K562 (cell line): ENCODE measurements at places on chromosomes 13 and 19.

- DNase-seq: no peak
Measured at GRCh38 chr19:49631014-49631588, 8.8 kb downstream of the RRAS start.

DNA sequence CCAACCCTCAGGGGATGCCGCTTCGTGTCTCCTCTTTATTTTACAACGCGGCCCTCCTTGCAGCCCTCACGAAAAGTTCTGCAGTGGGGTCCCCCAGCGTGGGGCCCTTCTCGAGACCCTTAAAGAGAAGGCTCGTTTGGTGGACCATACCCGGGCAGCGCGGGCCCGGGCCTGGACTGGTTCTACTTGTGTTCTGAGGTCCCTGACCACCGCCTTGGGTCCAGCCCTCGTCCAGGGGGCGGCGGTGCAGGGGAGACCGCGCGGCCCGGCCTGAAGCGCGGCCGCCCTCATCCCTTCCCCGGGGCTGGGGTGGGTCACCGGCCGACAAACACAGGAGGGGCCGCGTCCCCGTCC lies 400 bp upstream of the SERP2 start:
- no peak for DNase-seq

- DNase-seq: no peak
Measured at GRCh38 chr13:51417716-51418115, 35.1 kb downstream of the INTS6 start.

GRCh38 chr13:39405107-39405506 lies 197.9 kb downstream of the LHFPL6 start:
- DNase-seq: no peak

GRCh38 chr19:37986048-37986750 lies 79.2 kb downstream of the SIPA1L3 start:
- DNase-seq: no peak

DNA sequence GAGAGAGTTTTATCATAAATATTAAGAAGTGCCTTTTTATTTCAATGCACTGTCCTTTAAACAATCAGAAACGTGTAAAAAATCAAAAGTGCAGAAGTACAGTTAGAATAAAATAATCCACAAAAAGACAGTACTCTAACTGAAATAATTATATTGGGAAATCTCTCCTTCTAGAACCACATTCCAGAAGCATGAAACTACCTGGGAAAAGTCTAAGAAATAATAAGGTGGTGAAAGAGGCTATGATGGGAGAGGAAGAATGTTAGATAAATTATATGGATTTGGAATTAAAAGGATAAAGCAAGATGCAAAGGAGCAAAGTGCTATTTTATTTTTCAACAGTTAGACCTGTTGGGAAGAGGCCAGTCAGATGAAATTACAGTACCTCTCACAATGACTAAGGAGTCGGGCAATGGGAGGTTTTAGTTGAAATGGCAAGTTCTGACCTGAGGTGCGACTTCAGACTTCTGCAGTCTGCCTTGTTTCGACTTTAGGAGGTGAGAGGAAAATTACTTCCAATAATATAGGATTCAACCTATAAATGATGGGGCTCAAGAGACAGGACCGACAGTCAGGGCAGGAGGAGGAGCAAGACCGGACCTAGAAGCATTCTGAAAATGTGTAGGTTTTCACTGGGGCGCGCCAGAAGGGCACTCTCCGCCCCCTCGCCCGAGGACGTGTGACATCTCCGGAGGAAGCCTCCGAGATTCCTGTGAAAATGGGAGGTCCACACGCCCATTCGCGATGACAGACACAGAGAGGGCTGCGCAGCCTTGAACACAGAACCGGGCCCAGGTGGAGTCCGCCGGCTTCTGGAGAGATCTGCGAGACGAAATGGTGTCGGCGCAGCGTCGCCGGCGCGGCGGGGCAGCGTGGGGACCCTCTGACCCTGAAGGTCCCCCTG lies 717 bp downstream of the SPRYD7 start:
- peak; percentile 38 for DNase-seq

DNA sequence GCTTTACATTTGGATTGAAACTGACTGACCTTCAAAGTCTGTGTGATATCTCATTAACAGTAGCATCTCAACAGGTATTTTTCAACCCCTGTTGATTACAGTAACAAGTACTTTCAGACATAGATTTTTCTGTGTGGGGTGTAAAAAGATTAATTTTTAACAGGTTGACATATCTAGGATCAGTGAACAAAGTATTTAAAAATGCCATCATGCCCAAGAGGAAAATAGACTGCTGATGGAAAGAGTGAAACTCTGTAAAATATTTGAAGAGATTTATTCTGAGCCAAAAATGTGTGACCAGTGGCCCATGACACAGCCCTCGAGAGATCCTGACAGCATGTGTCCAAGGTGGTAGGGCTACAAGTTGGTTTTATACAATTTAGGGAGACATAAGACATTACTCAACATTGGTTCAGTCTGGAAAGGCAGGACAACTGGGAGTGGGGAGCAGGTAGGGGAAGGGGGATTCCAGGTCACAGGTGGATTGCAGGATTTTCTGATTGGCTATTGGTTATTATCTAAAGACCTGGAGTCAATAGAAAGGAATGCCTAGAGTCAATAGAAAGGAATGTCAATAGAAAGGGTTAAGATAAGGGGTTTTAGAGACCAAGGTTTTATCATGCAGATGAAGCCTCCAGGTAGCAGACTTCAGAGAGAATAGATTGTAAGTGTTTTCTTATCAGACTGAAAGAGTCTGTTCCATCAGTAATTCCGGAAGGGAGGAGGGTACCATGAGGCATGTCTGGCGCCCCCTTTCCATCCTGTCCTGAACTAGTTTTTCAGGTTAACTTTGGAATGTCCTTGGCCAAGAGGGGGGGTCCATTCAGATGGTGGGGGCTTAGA lies 29.1 kb downstream of the TNFRSF19 start:
- DNase-seq: no peak

DNA sequence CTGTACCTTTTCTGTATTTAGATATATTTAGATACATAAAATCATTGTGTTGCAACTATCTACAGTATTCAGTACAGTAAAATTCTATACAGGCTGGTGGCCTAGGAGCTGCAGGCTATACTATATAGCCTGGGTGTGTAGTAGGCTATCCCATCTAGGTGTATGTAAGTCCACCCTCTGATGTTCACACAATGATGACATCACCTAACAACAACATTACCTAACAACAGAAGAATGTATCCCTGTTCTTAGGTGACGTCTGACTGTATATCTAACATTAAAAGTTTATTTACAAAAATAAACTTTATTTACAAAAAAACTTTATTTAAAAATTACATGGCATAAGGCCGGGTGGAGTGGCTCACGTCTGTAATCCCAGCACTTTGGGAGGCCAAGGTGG lies 28.3 kb upstream of the ZFP30 start:
- DNase-seq: no peak

GRCh38 chr13:102127153-102127552 lies 274.7 kb downstream of the FGF14 start:
- DNase-seq: no peak

- DNase-seq: no peak
Measured at GRCh38 chr19:35666251-35666913, at the start of gene UPK1A. Gene UPK1A, plus strand, starts transcription at chr19:35666517. Its CDS starts 296 bp downstream, at chr19:35666813.

- peak; percentile 32 for DNase-seq
Measured at GRCh38 chr19:50555450-50556281, 12.6 kb downstream of the LRRC4B start.

DNA sequence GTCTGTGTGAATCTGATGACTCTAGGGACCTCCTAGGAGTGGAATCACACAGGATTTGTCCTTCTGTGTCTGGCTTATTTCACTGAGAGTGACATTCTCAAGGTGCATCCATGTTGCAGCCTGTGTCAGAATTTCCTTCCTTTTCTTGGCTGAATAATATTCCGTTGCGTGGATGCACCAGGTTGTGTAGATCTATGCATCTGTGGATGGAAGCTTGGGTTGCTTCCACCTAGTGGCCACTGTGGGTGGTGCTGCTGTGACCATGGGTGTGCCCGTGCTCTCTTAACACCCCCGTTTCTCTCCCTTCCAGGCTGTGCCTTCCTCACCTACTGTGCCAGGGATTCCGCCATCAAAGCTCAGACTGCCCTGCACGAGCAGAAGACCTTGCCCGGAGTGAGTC lies 26.2 kb downstream of the CELF5 start:
- peak; percentile 65 for DNase-seq

GRCh38 chr13:44058624-44059215 lies 179.0 kb downstream of the LACC1 start:
- DNase-seq: no peak

DNA sequence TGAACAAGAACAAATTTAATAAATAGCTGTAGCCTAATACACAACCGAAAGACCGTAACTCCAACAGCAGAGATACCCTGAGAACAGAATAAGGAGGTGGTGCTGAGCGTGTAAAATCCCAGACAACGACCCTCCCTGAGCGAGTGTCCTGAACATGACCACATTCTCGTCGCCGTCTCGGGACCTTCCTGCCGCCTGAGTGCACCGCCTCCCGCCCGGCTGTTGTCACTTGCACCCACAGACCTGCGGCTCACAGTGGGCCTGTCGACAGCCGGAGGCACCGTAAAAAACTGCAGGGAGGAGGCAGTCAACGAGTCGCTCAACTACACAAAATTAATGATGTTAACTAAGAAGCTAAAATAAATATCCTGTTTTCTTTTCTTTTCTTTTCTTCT lies 35.8 kb upstream of the GRTP1 start:
- no peak for DNase-seq

GRCh38 chr19:10390652-10391286 lies 10.4 kb upstream of the TYK2 start:
- peak; percentile 75 for DNase-seq

- DNase-seq: peak; percentile 85
Measured at GRCh38 chr19:11987405-11988281, 22.8 kb downstream of the ZNF763 start.

DNA sequence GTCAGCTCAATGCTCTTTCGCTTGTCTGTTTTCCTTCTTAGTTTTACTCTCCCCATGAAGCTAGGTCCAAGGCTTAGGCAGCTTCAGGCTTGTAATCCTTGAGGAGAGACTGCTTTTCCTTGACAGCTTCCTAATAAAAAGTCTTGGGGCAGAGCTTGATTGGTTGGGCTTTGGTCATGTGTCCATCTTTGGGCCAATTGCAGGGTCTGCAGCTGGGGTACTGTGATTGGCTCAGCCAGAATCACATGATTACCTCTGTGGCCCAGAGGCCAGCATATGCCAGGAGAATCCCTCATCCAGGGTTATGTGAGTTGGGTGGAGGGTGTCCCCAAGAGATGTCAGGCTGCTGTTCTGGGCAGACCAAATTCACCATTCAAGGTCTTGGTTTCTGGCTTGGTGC lies 8.1 kb downstream of the KLK1 start:
- DNase-seq: no peak

- no peak for DNase-seq
Measured at GRCh38 chr13:24288870-24289269, 20.5 kb upstream of the C1QTNF9 start.
